Mesendoderm (in vitro differentiated cells): ENCODE measurements at places on chromosomes 13 and 19.

DNA sequence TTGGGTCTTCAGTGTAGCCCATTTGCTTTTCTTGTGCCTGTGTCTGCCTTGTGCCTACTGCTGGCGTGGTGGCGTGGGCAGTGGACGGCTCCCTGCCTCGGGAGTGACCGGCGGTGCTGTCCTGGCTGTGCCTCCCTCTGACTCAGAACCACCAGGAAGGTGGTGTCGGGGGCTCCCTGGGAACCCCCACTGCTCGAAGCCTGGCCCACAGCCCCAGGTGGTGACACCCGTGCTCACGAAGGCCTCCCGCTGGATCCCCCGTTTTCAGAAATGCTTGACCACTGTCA lies 5.1 kb upstream of the AMH start:
- no peak for DNase-seq

- DNase-seq, result no peak
Observed at GRCh38 chr13:43005460-43006236, 13.6 kb upstream of the EPSTI1 start.

GRCh38 chr13:20848944-20849343 lies 53.6 kb downstream of the XPO4 start:
- DNase-seq, result peak; percentile 82

GRCh38 chr13:78777976-78778375 lies 119.0 kb upstream of the OBI1 start:
- DNase-seq, result no peak

- no peak for DNase-seq
Observed at GRCh38 chr13:33322543-33322809, 36.9 kb upstream of the STARD13 start.

GRCh38 chr13:90402613-90403012 lies 944.9 kb upstream of the MIR17HG start:
- DNase-seq, result no peak

- no peak for DNase-seq
Observed at GRCh38 chr13:40547591-40548315, 118.7 kb downstream of the FOXO1 start.

GRCh38 chr13:27952876-27953675 lies 16.0 kb downstream of the CDX2 start:
- DNase-seq, result no peak

- DNase-seq, result no peak
Observed at GRCh38 chr19:14408491-14409145, 10.5 kb downstream of the DDX39A start.

DNA sequence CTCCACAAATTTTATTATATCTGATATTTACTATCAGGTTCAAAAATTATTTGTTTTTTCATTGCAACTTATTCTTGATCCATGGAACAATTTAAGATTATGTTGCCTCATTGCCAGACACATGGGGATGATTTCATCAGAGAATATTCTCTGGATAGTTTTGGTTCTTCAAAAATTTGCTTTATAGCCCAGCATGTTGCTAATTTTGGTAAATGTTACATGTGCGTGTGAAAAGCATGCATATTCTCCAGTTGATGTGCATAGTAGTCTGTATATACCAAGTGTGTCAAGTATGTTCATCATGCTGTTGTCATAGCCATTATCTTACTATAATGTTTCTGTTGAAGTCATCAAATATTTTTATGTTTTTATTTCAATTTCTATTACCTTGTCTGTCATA lies 122.3 kb downstream of the RFC3 start:
- DNase-seq, result no peak

GRCh38 chr19:7263521-7263920 lies 30.7 kb downstream of the INSR start:
- no peak for DNase-seq

GRCh38 chr19:48405010-48405659 lies 11.7 kb downstream of the GRIN2D start:
- DNase-seq, result no peak

GRCh38 chr19:48817585-48818124 lies 6.8 kb upstream of the BCAT2 start:
- no peak for DNase-seq

GRCh38 chr19:43726736-43727592 lies 11.1 kb downstream of the IRGC start:
- no peak for DNase-seq

GRCh38 chr13:95620825-95621498 lies 23.5 kb downstream of the DZIP1 start:
- no peak for DNase-seq

DNA sequence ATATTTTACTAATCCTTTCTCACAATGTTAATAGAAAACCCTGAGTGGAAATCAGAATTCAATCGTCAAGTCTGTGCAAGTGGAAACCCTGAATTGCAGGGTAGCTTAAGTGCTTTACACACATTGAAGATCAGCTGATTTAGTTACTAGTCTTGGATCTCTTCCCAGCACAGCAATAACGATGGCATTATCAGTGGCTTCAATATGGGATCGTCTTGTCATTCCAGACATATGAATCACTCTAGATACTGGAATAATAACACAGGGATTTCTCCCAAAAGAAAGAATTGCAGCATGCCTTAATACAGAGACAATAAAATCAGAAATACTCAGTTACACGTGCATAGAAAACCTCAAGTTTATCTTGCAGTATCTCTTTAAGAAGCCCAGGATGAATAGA lies 12.6 kb upstream of the METTL21C start:
- DNase-seq, result no peak

DNA sequence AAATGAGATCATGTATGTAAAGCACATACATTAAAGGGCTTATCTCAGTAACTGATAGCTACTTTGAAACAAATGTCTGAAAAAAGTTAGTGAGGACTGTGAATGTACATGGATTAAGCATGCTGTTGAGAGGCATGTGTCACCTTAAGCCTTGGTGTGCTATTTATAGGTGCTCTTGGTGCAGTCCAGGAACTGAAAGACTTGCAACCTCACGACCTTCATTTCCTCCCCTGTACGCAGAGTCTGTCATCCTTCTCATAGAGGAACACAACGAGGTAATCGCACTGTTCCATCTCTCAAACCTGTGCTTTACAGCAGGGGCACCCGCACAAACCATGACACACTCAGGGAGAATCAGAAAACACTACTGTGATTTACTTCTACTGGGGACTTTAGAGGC lies 65.6 kb downstream of the UFM1 start:
- DNase-seq, result peak; percentile 1

DNA sequence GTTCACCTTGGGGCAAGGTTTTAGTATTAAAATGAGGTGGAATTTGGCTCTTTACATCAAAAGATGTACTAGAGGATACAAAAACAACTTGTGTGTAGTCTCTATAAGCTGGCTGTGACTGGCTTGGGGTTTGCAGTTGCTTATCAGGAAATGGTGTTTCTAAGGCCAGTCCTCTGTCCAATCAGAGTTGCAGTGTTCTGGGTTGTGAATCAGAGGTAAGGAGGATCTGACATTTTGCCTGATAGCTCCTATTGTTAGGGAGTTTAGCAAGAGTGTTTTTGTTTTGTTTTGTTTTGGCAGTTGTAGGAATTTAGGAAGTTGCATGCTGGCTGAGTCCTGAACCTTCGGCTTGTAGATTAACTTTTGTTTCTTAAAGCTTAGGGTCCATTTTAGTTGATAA lies 20.1 kb upstream of the ESD start:
- peak; percentile 37 for DNase-seq

- peak; percentile 44 for DNase-seq
Observed at GRCh38 chr19:1850809-1851653, 2.7 kb upstream of the REXO1 start.

DNA sequence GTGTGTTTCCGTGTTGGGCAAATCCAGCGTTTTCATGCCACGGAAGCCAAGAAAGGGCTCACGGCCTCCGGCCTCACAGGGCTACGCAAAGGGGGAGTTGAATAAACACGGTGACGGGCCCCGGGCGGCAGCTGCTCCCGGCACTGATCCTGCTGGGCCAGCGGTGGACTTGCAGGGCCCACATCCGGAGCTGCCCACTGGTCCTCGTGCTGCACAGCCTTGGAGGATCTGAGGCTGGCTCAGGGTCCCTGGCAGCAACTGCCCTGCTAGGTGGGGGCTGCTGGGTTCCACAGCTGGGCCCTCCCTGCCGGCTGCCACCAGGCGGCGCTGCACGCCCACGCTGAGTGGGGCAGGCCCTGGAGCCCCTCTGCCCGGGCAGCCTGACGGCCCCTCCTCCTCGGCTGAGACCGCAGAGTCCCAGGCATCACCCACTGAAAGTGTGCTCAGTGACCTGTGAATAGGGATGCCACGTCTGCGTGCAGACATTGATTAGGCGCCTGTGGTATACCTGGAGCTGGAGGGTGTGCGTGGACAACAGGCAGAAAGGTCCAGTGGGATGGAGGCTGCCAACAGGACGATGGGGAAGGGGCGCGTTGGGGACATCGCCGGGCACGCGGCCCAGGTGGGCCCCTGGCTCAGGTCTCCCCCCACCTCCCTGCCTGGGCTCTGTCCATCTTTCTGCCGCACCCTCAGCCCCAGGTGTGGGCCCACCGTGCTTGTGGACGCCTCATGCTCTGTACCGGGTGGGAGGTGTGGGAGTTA lies 5.3 kb upstream of the HCN2 start:
- DNase-seq, result peak; percentile 68

DNA sequence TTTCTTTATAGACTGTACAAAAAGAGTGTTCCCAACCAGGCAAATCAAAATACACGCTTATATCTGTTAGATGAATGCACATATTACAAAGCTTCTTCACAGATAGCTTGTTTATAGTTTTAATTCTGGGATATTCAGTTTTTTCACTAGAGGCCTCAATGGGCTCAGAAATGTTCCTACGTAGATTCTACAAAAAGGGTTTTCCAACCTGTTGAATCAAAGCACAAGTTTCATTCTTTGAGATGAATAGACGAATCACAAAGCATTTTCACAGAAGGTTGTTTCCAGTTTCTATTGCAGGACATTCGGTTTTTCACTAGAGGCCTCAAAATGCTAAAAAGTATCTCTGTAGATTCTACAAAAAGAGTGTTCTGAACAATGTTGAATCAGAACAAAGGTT lies 1490.3 kb downstream of the UQCRFS1 start:
- no peak for DNase-seq

DNA sequence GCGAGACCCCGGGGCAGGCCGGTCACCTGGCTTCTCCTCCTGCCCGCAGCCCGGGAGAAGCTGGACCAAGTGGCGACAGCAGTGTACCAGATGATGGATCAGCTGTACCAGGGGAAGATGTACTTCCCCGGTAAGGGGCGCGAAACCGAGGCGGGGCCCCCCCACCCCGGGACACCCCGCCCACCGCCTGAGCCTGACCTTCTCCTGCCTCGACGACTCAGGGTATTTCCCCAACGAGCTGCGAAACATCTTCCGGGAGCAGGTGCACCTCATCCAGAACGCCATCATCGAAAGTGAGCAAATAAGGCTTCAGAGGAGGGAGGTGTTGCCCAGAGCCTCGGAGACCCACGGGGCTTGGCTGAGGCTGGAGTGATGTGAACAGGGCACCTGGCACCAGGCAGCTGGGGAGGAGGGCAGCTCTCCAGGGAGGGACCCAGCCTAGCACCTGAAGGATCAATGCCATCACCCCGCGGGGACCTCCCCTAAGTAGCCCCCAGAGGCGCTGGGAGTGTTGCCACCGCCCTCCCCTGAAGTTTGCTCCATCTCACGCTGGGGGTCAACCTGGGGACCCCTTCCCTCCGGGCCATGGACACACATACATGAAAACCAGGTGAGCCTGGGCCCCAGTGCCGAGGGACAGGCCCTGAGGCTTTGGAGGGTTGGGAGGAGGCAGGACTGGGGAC lies 629 bp downstream of the IZUMO4 start:
- no peak for DNase-seq

- peak; percentile 75 for DNase-seq
Observed at GRCh38 chr13:63910511-63910910, 2494.9 kb upstream of the PCDH20 start.

DNA sequence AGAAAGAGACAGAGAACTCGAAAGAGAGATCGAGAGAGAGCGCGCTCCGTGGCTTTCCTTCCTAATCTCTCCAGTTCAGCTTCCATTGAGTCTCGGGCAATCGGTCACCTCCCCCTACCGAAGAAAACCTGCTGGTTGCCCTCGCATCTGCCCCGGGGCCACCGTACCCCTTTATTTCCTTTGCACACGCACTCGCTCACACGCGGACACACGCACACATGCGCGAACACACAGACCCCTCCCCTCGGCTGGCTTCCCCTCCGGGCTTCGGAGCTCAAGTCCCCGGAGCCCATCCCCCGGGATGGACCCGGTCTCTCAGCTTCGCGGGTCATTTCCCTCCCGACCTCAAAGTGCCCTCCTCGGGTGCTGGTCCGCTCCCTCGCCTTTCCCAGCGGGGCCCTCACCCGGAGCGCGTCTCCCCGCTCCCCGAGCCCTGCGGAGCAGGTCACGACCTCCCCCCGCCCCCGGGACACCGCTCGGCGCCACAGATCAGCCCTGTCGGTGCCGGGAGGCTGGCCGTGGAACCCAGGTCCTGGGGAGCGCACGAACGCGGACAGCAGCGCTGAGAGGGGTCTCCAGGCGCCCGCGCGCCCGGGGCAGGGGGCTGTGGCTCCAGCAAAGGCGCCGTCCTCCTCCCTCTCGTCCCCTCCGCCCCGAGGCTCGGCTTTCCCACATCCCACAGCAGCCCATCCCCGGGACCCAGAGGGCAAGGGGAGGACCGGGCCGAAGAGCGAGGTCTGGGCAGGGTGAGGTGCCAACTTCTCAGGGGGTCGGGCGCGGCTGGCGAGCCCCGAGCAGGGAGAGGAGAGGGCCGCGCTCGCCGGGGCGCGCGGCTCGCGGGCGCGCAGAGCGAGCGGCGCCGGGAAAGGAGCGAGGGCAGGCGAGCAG lies 1.8 kb downstream of the DACH1 start:
- DNase-seq, result peak; percentile 12

GRCh38 chr19:21482863-21483276 lies 22.5 kb upstream of the ZNF429 start:
- peak; percentile 79 for DNase-seq

- no peak for DNase-seq
Observed at GRCh38 chr13:113078902-113079780, 26.4 kb upstream of the F7 start.

GRCh38 chr13:42215578-42216421 lies 56.2 kb upstream of the AKAP11 start:
- DNase-seq, result peak; percentile 57

GRCh38 chr13:50527188-50527587 lies 316.3 kb downstream of the DLEU7 start:
- DNase-seq, result no peak

GRCh38 chr13:105904034-105904742 lies 631.3 kb downstream of the EFNB2 start:
- no peak for DNase-seq

DNA sequence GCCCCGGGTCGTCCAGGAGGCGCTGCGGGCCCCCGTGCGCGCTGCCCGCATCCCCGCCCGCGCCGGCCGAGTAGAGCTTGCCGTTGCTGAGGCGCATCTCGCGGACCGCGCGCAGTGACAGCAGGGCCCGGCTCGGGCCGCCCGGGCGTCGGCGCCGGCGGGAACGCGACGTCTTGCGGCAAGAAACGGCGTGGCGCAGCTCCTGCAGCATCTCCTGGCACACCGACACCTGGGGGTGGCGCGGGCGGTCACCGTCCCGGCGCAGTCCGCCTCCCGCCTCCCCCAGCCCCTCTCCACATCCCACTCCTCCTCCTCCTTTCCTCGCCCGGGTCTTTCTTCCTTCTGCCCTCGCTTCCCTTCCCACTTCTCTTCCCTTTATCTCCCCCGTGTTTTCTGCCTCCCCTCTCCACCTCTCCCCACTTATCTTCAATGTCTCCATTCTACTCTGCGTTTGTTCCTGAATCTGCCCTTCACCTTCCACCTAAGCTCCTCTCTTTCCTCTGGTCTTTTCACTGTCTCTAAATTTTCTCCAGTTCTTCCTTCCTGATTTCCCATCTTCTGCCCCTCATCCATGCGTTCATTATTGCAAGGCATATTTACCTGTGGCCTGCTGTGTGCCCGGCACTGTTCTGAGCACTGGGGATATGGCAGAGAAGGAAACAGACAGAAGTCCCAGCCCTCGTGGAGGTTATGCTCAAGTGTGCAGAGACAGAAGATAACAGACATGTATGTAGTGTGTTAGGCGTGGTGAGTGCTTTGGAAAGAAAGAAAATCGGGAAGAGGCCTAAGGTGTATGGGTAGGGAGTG lies 5.2 kb upstream of the ATP1A3 start:
- DNase-seq, result peak; percentile 56
